ENCODE measurements at places on chromosomes 4 and X. TPM values are rescaled to one million over a fixed set of nuclear protein-coding genes. Genes with fewer than 3 reads are reported as not detected.

The LIMCH1 gene
- 10.5 TPM for total RNA-seq

The SLC39A8 gene
- total RNA-seq = 2.9 TPM

The CCDC158 gene
- total RNA-seq = 0.19 TPM

The GPR119 gene
- not detected for total RNA-seq

The RPS6KA6 gene
- 2.5 TPM for total RNA-seq

The RAI2 gene
- total RNA-seq = 0.70 TPM

The PHOX2B gene
- total RNA-seq = not detected

The DTHD1 gene
- 0.38 TPM for total RNA-seq

The CXorf66 gene
- not detected for total RNA-seq

The UGT8 gene
- total RNA-seq = 1.2 TPM

The P2RY8 gene
- 0.34 TPM for total RNA-seq

The ODAPH gene
- not detected for total RNA-seq

The TRPC3 gene
- 0.19 TPM for total RNA-seq

The EDA2R gene
- 0.40 TPM for total RNA-seq

The NKX6-1 gene
- total RNA-seq = 3.3 TPM

The SYTL5 gene
- 8.9 TPM for total RNA-seq

The CENPVL2 gene
- not detected for total RNA-seq

The ZFYVE28 gene
- 8.0 TPM for total RNA-seq

The REPS2 gene
- 0.97 TPM for total RNA-seq

The TAF7L gene
- not detected for total RNA-seq

The TCEAL7 gene
- total RNA-seq = 6.3 TPM

The TXK gene
- 5.2 TPM for total RNA-seq

The MXD4 gene
- 32.2 TPM for total RNA-seq

The DDX60 gene
- total RNA-seq = 9.7 TPM

The PRKG2 gene
- 3.6 TPM for total RNA-seq

The RAB41 gene
- not detected for total RNA-seq

The SLITRK4 gene
- 0.40 TPM for total RNA-seq

The SUV39H1 gene
- total RNA-seq = 6.5 TPM

The FGF2 gene
- 0.53 TPM for total RNA-seq

The EMCN gene
- total RNA-seq = 0.64 TPM

The SEPSECS gene
- 3.0 TPM for total RNA-seq

The CTAG1A gene
- total RNA-seq = not detected

The WDR1 gene
- total RNA-seq = 168 TPM

The PPP1R2C gene
- total RNA-seq = not detected

The NXF2 gene
- not detected for total RNA-seq

The CFAP99 gene
- 0.11 TPM for total RNA-seq

The SPANXC gene
- not detected for total RNA-seq

The CHIC1 gene
- 1.0 TPM for total RNA-seq

The ADRA2C gene
- 4.0 TPM for total RNA-seq

The WDFY3 gene
- 44.4 TPM for total RNA-seq

The GPR143 gene
- total RNA-seq = 3.9 TPM

The TEX11 gene
- not detected for total RNA-seq

The GAGE1 gene
- total RNA-seq = not detected

The CYBB gene
- 2.3 TPM for total RNA-seq

The HTN3 gene
- not detected for total RNA-seq

The PTTG2 gene
- not detected for total RNA-seq

The SH3BP2 gene
- total RNA-seq = 36.0 TPM

The PROM1 gene
- 0.13 TPM for total RNA-seq

The SPIN4 gene
- total RNA-seq = 10.1 TPM

The ZNF711 gene
- total RNA-seq = 1.3 TPM

The MID1 gene
- total RNA-seq = 12.6 TPM

The ETDB gene
- not detected for total RNA-seq

The SLC25A31 gene
- not detected for total RNA-seq

The PRR32 gene
- total RNA-seq = not detected

The TEX13D gene
- not detected for total RNA-seq

The SOWAHB gene
- total RNA-seq = 29.0 TPM

The OPRPN gene
- total RNA-seq = not detected

The BST1 gene
- total RNA-seq = 5.7 TPM
